Ecto neural progenitor cell (in vitro differentiated cells): ENCODE measurements at places on chromosomes 13 and 19.

GRCh38 chr13:99431927-99432608 lies 69.2 kb upstream of the TM9SF2 start:
- DNase-seq: no peak

- peak; percentile 52 for DNase-seq
Observed at GRCh38 chr19:11405846-11406643, 13.1 kb downstream of the RGL3 start.

- DNase-seq: no peak
Observed at GRCh38 chr19:35039881-35040825, 1.4 kb upstream of the HPN start.

DNA sequence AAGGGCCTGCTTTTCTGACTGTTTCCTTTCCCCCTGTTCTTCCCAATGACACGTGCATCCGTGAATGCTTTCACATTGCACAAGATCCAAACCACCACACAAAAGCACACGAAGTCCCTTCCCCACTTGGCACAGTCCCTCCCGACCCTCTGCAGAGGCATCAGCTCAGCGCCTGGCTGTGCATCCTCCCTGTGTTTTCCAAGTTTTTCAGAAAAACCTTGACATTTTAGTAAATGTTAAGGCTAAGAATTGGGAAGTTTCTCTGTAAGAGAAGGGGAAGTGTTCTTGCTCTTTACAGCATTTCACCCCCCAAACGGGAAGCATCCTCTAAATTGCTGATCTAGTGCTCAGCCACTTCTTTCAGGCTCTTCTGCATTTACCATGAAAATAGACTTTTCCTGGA lies 94.5 kb upstream of the TM9SF2 start:
- DNase-seq: no peak

- DNase-seq: no peak
Observed at GRCh38 chr13:27449081-27449603, 1.2 kb downstream of the MTIF3 start.

DNA sequence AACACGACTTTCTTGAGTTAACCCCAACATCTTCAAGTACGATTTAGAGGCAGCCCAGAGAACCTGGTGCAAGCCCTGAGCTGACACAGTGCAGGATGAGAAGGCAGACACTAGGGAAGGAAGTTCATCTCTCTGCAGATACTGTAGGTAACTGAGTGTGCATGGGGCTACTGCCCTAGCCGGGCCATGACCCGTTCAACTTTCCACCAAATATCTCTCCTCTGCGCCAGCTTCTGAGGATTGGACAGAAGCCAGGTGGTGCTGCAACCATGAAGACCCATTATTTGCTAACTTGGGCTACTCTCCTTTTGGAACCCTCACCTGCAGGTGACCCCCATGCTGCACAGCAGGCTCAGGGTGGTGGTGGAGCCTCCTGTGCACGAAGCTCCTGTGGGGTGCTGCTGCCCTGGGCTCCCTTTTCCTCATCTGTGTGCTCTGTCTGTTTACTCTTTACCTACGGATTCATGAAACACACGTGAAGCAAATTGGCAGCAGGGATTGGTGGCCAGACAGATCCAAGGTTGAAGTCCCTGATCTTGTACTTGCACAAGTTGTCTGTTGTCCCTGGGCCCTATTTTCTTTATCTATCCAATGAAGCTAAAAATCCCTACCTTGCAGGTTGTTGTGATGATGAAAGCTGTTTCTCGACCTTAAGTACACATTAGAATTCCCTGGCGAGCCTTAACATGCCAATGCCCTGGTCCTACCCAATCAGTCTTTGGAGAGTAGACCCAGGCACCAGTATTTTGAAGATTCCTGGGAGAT lies 227.8 kb downstream of the LACC1 start:
- DNase-seq: no peak

- peak; percentile 44 for DNase-seq
Observed at GRCh38 chr19:45762870-45763631, 6.0 kb downstream of the SIX5 start.

GRCh38 chr13:83450591-83450990 lies 431.7 kb downstream of the SLITRK1 start:
- no peak for DNase-seq

DNA sequence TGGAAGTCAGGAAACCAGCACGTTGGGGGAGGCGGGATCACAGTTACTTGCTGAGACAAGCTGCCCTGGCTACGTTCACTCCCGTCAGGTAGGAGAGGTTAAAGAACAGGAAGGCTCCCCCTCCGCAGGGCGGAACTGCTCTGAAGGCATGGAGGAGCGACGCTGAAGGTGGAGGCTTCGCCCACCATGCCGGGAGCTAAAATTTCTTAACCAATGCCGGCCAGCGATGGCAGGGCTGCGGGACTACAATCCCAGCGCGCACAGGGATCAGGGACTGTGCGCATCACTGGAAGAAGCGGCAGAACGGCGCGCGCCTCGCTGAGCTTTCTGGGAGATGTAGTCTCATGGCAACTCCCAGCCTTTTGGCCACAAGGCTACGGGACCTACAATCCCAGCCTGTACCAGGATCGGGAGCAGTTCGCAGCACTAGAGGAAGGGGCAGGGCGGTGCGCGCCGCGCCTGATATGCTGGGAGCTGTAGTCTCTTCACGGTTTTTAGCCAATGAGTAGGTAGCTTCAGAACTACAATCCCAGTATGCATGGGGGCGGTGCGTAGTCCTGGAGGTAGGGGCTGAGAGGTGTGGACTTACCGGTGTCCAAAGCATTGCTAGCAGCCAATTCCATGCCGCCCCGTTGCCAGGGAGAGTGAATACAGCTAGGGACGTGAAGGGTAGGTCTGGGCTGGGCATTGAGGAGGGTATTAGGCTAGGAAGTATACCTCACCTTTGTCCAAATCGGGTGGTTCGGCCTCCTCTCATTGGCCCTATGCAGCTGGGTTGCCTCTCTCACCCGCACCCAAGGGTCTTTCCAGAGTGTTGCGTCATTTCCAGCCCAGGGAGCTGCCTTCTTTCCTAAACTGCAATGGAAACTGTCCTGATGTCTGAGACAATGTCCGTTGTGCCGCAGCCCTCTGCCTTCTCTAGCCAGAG lies 12.8 kb upstream of the ZNF682 start:
- peak; percentile 98 for DNase-seq

GRCh38 chr13:83992566-83993358 lies 110.5 kb upstream of the SLITRK1 start:
- no peak for DNase-seq

GRCh38 chr13:50283017-50283416 lies 267.8 kb downstream of the KCNRG start:
- DNase-seq: no peak

DNA sequence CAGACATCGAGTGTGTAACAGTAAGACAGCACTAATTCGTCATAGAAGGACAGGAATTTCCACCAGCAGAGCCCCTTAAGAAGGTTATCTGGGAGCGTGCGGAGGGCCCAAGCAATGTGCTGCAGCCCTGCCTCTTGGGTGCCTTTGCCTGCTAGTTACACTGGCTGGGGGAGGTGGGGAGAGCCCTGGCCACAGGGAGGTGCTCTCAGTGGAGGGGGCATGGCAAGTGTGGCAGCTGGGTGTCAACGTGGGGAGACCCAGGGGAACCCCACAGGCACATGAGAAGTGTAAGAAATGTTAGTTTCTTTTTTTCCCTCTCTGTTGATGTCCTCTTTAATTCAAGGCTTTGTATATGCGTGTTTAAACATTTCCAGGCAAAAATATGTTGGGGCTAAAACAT lies 50.9 kb upstream of the TMTC4 start:
- DNase-seq: no peak

GRCh38 chr13:67278235-67278634 lies 48.1 kb upstream of the PCDH9 start:
- DNase-seq: no peak

- no peak for DNase-seq
Observed at GRCh38 chr13:76993021-76993420, 1.1 kb downstream of the CLN5 start.

GRCh38 chr19:39082745-39083598 lies 1.2 kb upstream of the ACP7 start:
- no peak for DNase-seq

GRCh38 chr19:51422053-51422448 lies 4.6 kb upstream of the SIGLEC10 start:
- peak; percentile 96 for DNase-seq

DNA sequence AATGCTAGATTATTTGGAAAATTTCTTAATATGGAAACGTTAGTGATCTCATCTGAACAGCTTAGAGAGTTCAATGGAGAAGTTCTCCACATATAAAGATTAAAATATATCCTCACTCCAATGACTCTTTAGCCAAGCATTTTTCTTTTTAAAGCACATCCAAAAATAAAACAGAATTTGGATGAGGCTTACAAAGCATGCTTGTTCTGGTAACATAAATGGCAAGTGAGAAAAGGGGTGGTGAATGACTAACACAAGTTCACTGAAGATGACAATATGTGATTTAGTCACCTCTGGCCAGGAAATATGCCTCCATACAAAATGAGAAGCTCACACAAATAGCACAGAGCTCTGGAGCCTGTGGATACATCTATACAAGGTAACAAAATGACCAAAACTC lies 253.0 kb downstream of the PCDH20 start:
- DNase-seq: no peak

DNA sequence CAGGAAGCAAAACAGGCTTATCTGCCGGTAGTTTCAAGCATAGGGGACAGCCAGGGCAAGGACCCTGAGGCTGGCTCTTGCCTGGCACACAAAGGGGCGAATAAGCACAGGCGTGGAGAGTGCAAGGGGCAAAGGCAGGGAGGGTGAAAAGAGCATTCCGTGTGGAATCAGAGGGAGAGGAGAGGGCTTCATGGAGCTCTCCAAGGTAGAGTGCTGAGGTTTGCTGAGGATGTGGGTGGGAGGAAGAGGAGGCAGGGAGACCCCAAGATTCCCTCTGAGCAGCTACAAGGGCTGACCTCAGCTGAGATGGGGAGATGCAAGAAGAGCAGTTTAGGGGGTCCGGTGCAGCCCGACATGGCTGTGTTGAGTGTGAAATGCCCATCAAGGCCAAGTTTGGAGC lies 36.5 kb upstream of the ZNRF4 start:
- no peak for DNase-seq

DNA sequence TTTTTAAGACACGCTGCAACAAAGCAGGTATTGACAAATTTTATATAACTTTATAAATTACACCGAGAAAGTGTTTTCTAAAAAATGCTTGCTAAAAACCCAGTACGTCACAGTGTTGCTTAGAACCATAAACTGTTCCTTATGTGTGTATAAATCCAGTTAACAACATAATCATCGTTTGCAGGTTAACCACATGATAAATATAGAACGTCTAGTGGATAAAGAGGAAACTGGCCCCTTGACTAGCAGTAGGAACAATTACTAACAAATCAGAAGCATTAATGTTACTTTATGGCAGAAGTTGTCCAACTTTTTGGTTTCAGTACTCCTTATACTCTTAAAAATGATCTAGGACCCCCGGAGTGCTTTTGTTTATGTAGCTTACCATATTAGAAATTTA lies 1.2 kb downstream of the BRCA2 start:
- no peak for DNase-seq

DNA sequence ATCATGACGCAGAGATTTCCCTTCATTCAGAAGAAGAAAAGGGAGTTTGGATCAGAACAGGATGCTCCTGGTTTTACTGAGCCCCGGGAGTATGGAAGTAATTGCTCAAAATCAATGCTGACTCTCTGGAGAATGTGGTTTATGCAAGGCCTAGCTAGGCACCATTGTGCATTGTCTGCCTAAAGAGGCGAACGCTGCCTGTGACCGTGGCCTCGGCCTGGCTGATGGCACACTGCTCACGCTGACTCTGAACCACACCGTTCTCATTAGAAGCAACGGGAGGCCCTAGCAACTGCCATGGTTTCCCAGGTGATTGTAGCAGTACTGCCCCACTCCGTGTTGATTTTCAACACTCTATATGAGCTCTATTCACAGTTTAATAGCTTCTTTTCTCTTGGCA lies 41.7 kb upstream of the UBL3 start:
- no peak for DNase-seq

DNA sequence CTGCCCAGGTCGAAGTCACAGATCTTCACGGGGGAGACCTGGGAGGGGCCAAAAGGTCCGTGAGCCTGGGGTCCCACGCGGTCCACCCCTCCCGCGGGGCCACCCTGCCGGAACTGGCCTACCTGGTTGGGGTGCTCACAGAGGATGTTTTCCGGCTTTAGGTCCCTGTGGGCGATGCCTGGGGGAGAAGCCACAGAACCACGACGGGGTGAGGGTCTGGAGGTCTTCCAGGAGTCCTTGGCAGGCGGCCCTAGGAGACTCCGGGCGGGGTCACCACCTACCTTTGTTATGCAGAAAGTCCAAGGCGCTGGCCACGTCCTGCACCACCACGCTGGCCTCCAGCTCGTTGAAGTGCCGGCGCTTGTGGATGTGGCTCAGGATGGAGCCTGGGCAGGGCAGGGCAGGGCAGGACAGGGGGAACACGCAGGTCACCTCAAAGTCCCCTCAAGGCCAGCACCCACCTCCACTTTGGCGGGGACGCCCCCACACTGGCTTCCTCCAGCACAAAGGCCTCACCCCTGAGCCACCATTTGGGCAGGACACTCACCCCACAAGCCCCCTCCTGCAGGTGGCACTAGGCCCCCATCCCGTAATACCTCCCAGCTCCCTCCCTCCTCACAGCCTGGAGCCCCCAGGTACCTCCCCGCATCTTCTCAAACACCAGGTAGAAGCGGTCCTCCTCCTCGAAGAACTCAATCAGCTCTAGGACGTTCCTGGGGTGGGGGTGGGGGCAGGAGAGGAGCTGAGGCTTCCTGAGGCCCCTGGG lies 8.4 kb downstream of the MKNK2 start:
- no peak for DNase-seq

DNA sequence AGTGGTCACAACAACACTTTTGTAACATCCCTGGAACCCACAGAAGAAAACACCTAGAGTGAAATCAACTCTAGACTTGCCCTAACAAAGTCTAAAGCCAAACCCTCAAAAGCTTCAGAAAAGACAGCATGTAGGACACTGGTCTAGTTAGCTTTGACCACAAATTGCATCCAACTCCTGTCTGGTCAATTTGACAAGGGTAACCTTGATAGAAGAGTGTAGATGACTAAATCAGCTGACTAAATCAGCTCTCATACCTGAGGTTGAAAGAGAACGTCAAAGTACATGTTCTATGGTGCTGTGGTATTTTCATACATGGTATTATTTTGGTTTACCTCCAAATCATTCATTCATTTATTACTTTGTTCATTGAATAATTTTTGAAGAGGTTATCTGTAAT lies 272.8 kb downstream of the KLF5 start:
- DNase-seq: no peak

DNA sequence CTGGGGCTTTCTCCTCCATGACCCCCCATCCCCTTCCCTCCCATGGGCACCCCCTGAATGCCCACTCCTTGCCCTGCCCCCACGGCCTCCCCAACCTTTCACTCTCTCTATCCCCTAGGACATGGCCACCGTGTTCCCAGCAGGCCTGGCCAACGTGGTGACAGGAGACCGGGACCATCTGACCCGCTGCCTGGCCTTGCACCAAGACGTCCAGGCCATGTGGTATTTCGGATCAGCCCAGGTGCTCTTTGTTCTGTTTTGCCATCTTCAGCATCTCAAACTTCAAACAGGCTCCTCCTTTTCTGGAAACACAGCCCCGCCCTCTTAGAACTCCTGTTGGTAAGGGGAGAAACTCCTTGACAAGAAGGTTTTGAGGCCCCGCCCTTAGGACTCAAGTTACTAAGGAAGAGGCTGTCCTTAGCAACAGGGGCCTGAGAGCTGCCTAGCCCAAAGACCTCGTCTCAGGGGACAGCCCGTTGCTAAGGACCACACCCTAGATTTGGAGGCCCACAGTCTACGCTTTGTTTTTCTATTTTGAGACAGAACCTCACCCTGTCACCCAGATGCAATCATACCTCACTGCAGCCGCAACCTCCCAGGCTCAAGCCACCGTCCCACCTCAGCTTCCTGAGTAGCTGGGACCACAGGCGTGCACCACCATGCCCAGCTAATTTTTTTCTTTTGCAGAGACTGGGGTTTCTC lies 5.1 kb upstream of the FLT3LG start:
- DNase-seq: peak; percentile 71
